LoVo (cell line): ENCODE measurements at places on chromosomes 12 and 14.

GRCh38 chr14:104639885-104640548, 35.4 kb upstream of the TMEM179 start:
- peak; percentile 60 for DNase-seq

DNA sequence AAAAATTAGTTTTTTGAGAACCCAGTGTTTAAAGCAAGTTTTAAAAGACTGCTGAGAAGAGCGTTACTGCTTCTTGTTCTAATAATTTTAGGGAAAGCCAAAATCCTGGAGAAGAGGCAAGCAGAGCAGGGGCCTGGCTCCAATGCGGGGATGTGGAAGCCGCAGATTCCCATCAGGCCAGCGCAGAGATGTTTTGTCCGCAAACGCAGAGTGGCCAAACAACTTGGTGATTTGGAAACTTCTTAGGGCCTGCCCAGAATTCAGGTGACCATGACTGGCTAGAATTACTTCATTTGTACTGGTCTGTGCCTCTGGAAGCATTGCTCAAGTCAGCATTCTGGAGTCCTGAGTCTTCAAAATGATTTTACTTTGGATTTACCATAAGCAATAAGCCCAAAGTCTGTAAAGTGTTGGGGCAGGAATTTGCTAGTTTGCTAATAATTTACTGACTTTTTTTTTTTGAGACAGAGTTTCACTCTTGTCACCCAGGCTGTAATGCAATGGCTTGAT, 208.4 kb downstream of the PPM1H start:
- no peak for DNase-seq

- DNase-seq: no peak
These were observed 118.4 kb upstream of the MYF6 start for GRCh38 chr12:80589077-80589476.

DNA sequence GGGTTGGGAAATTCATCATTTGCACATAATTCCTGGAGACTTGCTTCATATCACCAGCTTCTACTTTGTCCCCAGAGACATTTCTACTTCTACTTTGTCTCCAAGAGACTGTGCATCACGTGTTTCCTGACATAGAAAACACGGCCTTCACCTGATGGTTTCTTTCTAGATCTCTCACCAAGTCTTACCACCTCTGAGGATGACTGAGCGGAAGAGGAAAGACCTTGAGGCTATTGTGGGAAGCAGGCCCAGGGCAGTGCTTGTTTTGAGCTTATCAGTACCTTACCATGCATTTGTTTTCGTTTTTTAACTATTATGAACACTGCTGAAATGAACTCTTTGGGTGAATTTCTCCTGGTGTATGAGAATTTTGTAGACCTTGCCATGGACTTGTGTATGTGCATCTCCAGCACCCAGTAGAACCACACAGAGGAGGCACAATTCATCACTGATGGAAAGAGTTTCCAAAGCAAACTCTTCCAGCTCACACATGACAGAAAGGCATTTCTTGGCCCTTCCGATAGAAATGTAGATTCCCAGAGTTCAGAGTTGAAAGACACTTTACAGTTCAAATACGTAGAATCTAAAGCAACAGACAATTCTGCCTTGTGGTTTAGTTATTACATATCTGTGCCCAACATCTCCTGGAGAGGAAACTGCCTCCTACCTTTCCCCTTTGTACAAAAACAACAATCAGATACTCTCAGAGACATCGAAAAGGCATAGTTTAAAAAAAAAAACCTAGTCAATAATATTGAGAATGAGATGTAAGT, 434.7 kb downstream of the FUT8 start:
- no peak for DNase-seq

DNA sequence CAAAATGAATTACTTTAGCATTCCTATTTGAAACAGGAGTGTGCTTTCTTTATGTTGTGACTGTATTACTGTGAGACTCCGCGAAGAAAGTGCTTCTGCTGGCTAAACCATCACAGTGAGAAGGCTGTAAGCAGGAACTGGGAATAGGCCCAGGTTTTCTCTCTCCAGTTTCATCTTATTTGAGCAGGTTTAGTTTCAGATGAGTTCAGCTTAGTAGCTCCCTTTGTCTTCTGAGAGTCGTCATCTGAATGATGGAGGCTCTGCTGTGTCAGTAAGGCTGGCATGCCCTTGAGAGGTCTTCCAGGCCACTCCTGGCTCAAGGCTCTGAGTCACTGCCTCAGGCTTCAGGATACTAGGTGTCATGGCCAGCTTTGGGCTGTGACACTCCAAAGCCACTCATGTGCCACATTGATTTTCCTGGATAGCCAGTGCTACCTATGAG, 205.6 kb upstream of the RGS6 start:
- DNase-seq: no peak
